ENCODE measurements at places on chromosomes 12 and 14.

DNA sequence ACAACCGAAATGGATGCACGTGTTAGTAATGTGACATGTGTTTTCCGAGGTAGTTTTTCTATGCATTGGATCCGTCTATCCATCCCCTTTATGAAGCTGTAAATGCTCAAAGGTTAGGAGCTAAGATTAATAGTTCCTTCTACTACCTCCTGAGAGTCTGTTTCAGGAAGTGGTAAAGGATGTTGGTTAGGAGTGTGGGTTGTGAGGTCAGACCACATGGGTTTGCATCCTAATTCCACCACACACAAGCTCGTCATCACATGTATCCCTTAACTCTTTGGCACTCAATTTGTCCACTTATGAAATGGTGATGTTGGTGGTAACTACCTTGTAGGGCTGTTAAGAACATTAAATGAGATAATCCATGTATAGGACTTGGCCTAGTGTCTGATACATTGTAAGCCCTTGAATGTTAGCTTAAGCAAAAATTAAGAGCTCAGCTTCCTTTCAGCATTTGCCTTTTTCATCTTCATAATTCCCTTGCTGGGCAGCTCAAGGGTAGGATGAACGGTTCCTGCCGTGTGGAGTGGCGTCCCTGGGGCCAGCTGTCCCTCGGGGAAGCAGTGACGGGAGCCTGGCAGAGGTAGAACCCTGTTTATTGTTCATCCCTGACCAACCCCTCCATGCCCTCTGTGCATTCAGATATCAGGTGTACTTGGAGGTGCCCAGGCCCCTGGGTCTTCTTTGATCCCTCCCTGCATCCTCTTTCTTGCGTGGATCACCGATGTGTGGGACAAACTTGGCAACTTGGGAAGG, 52.3 kb downstream of the TSPAN9 start:
- DNase-seq: no peak

- no peak for DNase-seq
Measured at GRCh38 chr12:54598970-54599369, 10.5 kb upstream of the PPP1R1A start.

DNA sequence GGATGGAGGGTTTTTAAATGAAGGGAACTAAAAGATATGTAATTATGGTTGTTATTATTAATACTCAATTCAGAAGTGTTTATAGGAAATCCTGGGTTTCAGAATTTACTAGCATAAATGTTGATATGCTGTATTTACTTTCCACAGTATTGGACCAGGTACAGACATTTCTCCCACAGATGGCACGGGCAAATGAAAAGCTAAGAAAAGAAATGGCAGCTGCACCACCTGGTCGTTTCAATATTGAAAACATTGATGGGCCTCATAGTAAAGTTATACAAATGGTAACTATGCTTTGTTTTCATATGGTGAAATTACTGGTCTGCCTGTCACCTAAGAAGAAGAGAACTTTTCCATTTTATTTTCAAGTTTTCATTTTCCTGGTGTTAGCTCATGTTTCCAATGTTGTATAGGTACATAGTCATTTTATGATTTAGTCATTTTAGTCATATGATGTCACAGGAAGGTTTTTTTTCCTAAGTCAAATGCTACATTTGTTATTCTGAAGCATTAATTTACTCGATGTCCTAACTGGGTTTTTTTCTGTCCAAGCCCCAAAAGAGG, 5.5 kb downstream of the NOPCHAP1 start:
- DNase-seq: no peak

GRCh38 chr12:32105986-32106516, 596 bp upstream of the BICD1 start:
- no peak for DNase-seq

DNA sequence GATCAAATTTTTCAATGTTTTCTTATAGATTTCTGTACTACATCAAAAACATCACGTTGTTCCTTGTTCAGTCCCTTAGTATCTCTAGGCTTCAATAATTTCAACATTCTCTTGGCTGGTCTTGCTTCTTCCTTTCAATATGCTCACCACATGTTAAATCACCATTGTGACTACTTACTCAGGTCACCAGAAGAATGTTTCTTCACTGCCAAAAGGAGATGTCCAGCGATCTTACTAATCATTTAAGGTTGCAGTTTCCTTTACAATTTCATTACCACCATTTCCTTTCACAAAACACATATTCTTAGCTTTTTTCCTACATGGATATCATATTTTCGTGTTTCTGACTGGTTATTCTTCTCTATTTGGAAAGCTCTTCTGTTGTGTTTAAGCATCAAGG, 363.8 kb downstream of the NAV3 start:
- DNase-seq: no peak

DNA sequence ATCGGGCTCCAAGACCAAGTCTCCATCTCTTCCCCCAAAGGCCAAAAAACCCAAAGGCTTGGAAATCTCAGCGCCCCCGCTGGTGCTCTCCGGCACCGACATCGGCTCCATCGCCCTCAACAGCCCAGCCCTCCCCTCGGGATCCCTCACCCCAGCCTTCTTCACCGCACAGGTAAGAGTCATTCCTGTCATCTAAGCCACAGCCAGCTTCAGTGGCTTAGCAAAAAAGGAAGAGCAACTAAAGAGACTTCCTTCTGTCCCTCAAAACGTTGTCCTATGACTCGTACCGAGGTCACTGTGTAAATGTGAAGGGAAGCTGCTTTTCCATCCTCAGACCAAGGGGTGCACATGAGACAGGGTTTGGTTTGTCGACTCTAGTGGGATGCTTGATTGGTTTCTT, 53.4 kb downstream of the ELK3 start:
- DNase-seq: no peak

- DNase-seq: no peak
Measured at GRCh38 chr12:91178139-91178561, 4.5 kb downstream of the DCN start.

GRCh38 chr12:11324426-11324825, 14.2 kb upstream of the PRB4 start:
- DNase-seq: no peak

DNA sequence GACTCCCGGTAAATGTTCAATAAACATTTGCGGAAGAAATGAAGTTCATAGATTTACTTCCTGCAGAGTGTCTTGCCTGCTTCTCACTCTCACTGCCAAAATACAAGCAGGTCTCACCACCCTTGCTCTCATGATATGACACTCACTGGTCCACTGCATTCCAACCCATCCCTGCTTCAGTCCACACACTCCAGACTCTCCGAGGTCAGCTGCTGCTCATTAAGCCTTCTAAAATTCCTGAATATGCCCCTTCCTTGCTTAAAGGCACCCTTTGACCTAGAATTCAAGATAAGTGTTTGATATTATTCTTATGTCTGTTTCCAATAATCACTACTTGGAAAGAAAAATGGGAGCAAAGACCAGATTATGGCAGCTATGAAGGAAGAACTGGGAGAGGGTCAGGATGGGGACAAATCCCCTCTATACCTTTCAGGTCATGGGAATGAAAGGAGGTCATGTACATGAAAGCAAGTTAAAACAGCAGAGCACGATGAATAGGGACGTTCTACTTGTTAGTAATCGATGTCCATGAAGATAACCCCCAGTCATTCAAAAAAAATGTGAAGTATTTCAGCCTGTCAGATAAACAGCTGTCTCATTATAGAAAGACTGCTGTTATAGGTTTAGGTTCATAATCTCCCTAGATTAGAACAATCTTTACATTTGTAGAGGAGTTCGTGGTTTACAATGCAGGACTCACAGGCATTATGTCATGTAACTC, 10.5 kb upstream of the NID2 start:
- no peak for DNase-seq

DNA sequence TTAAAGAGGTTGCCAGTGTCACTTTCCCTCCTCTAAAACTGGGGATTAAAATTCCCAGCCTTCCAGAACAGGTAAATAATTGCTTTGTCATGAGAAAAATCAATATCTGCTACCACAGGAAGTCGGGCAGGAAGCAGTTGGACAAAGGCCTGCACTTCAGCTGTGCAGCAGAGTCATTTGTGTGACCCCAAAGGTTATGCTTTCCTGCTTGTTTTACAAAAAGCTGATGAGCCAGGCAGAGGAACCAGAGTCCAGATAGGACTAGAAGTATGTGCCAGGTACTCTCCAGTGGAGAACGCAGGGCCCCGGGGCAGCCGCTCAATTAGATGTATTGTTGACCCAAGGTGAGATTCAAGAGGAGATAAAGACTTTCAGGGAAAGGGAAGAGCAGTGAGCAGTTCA, 117.1 kb upstream of the FRMD6 start:
- DNase-seq: no peak

GRCh38 chr14:103545219-103545914, 16.4 kb downstream of the TRMT61A start:
- no peak for DNase-seq

- DNase-seq: no peak
Measured at GRCh38 chr12:132144810-132145168, 532 bp downstream of the NOC4L start.

GRCh38 chr12:14153803-14154202, 172.4 kb upstream of the GRIN2B start:
- DNase-seq: no peak

- no peak for DNase-seq
Measured at GRCh38 chr14:72512281-72512680, 381.6 kb downstream of the DPF3 start.

GRCh38 chr12:6468283-6468575, 2.2 kb downstream of the VAMP1 start:
- DNase-seq: no peak

DNA sequence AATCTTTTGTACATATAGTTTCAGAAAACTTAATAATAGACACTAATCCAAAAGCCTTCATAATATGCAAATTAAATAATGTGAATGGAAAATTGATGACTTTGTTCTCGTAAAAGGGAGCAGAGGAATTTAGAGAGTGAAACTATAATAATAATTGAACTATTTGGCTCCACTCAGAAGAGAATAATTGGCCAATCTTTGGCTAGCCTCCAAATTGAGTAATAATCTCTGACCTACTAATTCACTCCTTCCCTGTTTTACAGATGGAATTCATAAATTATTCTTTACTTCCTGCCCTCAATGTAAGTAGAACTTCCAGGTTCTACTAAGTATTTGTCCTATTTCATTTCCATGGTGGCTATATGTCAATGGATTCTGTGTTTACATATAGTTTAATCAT, 15.8 kb downstream of the TRIM9 start:
- DNase-seq: no peak

DNA sequence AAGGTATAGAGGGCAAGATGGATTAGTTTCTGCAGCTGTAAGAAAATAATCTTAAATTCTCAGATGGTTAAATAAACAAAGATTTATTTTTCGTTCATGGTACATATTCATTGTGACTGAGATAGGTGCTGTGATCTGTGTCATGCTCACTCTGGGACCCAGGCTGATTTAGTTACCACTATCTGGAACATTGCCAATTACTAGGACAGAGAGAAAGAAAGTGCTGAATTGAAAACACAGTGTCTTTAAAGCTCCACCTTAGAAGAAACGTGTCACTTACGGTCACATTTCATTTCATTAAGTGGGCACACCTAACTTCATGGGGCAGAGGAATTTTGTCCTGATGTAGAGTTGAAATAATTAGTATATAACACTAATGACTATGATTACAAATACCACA, 430.0 kb downstream of the CCDC91 start:
- no peak for DNase-seq

DNA sequence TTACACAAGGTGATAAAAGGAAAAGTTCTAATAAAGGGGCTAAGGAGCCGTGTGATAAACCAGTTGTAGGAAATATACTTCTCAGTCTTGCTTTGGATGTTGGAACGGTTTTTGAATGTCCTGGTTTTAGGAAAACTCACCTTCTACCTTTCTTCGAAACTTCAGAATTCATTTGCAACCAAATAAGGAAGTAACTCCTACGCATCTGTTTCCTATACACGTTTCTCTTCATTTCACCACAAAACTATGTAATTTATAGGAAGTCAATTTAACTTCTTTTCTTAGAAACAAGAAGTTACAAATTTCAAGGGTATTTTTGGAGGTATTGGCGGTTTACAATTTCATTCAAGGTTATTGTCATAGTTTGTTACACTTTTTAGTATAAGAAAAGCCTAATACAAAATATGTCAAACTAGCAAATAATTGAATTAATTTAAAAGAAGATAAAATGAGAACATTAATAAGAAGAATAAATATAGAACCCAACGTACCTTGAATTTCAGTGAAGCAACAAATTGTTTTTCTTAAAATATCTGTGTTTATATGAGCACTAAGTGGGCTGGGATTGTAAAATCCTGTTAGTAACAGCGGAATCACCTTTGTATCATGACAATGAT, 33.2 kb upstream of the CD69 start:
- DNase-seq: no peak

GRCh38 chr14:75323571-75323970, 44.9 kb downstream of the FOS start:
- no peak for DNase-seq

DNA sequence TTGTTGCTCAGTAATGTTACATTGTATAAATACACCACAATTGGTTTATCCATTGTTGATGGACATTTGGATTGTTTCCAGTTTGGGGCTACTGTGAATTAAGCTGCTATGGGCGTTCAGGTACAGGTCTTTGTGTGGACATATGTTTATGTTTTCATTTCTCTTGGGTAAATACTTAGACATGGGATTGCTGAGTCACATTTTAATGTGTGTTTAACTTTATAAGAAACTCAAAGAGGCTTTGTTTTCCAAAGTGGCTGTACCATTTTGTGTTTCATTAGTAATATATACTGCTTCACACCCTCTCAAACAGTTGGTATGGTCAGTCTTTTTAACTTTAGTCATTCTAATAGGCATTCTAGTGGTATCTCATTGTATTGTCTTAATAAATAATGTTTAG, 225.0 kb downstream of the SPTSSA start:
- DNase-seq: no peak

DNA sequence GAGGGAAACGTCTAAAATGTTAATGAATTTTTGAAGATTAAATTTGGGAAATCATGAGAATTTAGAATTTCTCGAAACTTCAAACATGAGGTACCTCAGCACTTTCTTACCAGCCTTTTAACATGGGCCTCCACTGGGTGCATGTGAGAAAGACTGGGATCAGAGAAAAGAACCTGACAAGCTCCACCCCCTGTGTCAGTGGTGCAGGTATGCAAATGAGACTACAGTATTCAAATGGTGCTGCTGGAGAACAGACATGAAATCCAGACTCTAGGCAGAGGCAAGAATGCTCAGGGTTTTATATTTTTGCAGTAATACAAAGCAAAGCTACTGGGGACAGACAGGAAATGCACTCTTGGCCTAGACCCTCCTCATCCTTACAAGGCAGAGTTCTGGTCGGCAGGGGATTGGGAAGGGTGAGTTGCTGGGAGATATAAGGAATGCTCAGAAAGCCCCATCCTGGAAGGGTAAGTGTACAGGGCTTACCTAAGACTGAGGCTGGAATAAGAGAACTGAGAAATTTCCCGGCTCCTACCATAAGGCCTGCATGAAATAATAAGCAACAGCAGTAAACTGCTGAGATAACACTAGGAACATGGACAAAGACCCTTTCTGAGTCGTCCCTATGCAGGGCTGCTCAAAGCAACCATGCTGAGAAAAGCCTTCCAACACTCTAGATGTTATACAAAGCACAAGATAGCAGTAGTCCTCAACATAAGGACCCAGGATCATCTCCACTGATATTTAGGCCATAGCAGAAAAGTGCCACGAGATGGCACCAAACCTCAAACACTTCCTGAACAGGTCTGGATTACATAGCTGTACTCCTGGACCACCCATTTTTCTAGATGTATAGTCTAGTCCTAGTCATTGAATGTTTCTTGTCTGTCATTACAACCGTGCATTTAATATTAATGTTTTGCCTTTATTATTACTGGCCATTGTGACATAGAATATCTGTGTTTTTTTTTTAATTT, 260.8 kb downstream of the RASSF9 start:
- no peak for DNase-seq
